ENCODE measurements at places on chromosomes 2 and 18.
A peak's percentile ranks its signal among the peaks of the same experiment; 100 is the strongest.

DNA sequence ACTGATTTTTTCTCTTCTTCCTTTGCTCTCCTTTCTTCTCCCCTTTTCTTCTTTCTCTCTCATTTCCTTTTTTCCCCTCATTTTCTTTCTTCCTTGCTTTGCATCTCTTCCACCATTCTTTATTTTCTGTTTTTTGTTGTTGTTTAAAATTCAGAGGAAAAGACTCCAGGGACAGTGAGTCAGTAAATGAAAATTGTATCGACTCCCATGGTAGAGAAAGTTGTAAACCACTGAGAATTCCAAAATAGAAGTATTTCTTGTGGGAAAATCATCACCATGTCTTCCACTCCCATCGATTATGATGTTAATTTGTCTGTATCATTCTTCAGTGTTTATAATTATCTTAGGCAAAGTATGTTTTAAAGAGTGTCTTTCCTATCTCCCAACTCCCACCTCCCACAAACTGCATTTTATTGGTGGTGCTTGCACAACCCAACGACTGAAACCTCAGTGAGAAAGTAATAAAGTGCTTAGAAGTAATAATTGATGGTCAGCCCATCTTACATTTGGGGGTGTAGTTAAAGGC, 134.3 kb downstream of the IRS1 start:
- no peak for DNase-seq

DNA sequence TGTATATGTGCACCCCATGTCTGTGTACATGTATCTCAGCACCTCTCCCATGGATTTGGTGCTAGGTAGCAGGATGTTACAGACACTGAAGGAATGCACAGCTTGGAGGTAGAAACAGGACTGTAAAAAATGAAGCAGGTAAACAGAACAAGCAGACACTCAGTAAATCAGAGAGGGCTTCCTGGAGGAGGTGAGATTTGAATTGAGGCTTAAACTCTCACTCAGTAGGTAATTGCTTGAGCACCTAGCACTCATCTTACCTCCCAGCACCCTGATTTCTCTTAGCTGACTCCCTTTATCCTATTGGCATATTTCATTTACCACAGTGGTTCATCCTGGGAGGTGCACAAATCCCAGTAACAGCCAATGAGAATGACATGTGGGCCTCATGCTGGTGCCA, 537.9 kb upstream of the RAB6C start:
- DNase-seq, result no peak

DNA sequence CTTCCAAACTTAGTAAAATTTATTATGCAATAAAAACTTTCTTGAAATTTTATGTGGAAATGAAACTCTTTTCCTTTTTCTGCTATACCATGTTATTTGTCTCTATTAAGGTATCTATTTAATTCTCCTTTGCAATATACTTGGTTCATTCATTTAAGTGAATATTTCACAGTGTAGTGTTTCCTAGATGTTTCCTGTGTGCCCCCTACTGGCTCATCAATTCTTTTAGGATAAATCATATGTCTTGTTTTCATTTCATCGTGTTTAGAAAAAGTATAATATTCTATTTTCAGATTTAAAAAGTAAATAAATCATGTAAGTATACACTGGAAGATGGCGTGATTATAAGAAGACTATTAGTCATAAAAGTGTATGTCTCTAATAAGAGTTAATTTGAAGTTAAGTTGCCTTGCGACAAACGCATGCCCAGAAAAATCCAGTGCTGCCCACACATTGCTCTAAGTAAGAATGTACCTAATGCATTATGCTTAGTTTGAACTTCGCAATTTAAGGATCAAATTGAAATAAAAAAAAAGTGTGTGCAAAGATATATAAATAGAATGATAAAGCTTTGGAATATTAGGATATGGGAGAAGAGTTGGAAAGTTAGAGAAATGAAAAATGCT, 525.4 kb downstream of the KCNJ3 start:
- DNase-seq, result peak; percentile 22

DNA sequence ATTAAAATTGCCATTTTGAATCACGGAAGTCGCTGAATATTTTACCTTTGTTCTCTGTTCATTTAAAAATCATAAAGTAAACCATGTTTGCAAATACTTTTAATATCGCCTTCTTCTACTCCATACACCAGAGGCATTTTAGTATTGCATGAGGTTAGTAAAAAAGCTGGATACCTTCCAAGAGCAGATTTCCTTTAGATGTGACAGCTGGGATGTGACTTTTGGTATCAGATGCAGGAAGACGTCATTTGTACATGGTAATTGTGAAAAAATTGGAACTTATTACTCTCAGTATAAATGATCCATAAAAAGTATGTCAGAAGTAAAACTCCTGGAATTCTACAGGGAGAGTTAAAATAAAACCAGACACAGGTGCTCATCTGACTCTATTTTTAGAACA, 89.5 kb downstream of the SLC4A10 start:
- no peak for DNase-seq

DNA sequence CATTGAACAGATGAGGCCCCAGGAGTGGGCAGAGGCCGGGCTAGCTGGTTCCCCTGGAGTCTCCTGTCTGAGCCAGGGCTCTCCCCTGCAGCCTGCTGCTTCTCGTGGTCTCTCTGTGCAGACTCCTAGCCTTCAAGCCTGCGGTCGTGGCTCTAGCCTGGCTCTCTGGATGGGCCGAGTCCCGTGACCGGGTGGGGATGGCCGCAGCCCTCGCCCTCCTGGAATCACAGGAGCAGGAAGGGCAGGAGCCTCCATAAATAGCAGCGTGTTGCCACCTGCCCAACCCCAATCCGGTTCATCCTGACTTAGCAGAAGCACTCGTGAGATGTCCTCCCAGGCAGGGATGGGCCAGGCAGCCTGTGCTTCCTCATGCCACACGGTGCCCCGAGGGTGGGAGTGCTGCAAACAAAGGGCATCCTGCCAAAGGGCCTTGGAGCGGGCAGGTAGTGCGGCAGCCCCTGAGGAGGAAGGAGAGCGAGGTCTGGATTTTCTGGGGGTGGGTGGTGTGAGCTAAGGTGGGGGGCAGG, 43.9 kb downstream of the FOSL2 start:
- no peak for DNase-seq

Measured in foreskin melanocyte (primary cell).